ENCODE measurements at places on chromosomes 11 and 22. TPM values are rescaled to one million over a fixed set of nuclear protein-coding genes. Genes with fewer than 3 reads are reported as not detected.

Gene TIMM10
- 98.2 TPM for total RNA-seq

Gene VSIG10L2
- total RNA-seq: not detected

Gene FAM180B
- total RNA-seq: not detected

Gene OR4C11
- total RNA-seq: not detected

GRCh38 chr11:128579798-128580504 lies 7.4 kb downstream of the ETS1 start:
- peaks cover 2% of the 10 kb centered on the region for H3K27me3 ChIP-seq
- H3K4me1 ChIP-seq: peaks cover 69% of the 10 kb centered on the region
- no peaks in the 10 kb centered on the region for H3K36me3 ChIP-seq

DNA sequence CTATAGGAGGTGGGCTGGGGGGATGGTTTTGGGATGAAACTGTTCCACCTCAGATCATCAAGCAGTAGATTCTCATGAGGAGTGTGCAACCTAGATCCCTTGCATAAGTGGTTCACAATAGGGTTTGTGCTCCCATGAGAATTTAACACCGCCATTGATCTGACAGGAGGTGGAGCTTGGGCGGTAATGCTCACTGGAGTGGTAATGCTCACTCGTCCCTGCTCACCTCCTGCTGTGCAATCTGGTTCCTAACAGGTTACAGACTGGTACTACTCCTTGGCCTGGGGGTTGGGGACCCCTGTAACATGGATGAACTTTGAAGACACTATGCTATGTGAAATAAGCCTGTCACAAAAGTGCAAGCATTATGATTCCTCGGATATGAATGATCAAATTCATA lies 87.0 kb upstream of the CLNS1A start:
- DNase-seq: no peak
- H3K4me3 ChIP-seq: no peak overlapping the region
- H3K27ac ChIP-seq: no peak overlapping the region
- peaks cover 24% of the 10 kb centered on the region for H3K36me3 ChIP-seq
- peaks cover 7% of the 10 kb centered on the region for H3K4me1 ChIP-seq

DNA sequence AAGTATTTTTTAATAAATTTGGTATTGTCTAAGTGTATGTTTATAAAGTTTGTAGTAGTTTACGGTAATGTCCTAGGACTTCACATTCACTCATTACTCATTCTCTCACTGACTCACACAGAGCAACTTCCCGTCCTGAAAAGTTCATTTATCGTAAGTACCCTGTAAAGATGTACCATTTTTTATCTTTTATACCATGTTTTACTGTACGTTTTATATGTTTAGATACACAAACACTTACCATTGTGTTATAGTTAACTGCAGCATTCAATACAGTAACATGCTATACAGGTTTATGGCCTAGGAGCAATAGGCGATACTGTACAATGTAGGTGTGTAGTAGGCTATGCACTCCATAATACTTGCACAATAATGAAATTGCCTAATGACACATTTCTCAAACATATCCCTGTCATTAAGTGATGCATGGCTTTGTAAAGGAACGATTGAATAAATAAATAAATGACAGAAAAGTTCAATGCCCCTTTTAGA lies 12.5 kb upstream of the CARD18 start:
- DNase-seq: no peak
- H3K27me3 ChIP-seq: no peaks in the 10 kb centered on the region
- no peaks in the 10 kb centered on the region for H3K4me1 ChIP-seq
- H3K27ac ChIP-seq: no peak overlapping the region
- H3K4me3 ChIP-seq: no peak overlapping the region

DNA sequence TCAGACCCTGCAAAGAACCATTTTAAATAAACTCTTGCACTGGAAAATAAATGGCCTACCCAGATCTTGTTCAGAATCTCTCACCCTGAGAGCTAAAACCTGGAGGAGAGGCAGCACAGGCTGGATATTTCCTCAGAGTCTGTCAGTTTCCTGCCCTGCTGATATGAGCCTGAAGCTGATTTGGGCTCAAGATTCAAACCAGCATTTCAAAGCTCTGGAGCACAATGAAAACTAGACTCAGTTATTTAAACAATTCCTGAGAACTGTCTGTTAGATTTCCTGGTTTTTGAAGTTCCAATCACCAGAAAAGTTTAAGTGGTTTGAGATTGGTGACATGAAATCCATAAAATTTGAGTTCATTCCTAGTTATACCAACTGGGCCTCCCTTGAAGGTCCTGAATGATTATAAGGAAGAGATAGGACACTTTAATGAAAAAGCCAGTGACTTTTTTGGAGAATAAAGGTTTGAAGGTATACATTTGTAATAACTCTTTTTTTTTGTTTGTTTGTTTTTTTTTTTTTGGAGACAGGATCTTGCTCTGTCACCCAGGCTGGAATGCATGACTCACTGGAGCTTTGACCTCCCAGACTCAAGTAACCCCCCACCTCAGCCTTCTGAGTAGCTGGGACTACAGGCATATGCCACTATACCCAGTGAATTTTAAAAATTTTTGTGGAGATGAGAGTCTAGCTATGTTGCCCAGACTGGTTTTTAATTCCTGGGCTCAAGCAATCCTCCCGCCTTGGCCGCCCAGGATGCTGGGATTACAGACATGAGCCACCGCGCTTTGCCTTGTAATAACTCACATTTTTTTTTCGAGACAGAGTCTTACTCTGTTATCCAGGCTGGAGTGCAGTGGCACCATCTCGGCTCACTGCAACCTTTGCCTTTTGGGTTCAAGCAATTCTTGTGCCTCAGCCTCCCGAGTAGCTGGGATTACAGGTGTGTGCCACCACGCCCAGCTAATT lies 8.0 kb upstream of the ESAM start:
- H3K27me3 ChIP-seq: no peaks in the 10 kb centered on the region
- no peak overlapping the region for H3K4me3 ChIP-seq
- no peaks in the 10 kb centered on the region for H3K4me1 ChIP-seq
- no peak for DNase-seq
- H3K27ac ChIP-seq: no peak overlapping the region
- H3K36me3 ChIP-seq: peaks cover 16% of the 10 kb centered on the region

GRCh38 chr11:78954261-78954660 lies 379.6 kb upstream of the NARS2 start:
- no peak for DNase-seq
- no peak overlapping the region for H3K27ac ChIP-seq
- H3K36me3 ChIP-seq: no peaks in the 10 kb centered on the region
- peaks cover 11% of the 10 kb centered on the region for H3K27me3 ChIP-seq
- no peak overlapping the region for H3K4me3 ChIP-seq

DNA sequence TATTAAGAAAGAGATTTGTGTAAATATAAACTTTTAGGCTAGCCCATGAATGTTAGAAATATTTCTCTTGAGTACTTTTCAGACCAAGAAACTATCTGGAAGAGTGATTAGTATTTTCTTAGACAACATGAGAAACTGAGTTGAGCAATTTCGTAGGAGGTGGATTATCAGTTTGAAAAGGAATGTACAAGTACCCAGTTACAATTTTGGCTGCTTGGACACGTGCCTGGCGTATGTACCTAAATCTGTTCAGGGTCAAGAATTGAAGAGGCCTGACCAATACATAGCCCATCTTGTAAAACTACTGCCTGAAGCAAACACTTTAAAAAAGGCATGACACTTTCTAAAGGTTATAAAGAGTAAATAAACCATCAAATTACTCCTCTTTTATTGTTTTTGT lies 71.1 kb downstream of the CCDC73 start:
- H3K4me1 ChIP-seq: no peaks in the 10 kb centered on the region
- H3K36me3 ChIP-seq: no peaks in the 10 kb centered on the region
- no peak overlapping the region for H3K4me3 ChIP-seq
- H3K27me3 ChIP-seq: peaks cover 11% of the 10 kb centered on the region
- no peak overlapping the region for H3K27ac ChIP-seq

- H3K27me3 ChIP-seq: no peaks in the 10 kb centered on the region
- H3K4me3 ChIP-seq: no peak overlapping the region
- no peak for DNase-seq
- peaks cover 22% of the 10 kb centered on the region for H3K4me1 ChIP-seq
These were observed 2.8 kb upstream of the GRAMD4 start for GRCh38 chr22:46617207-46617985.

DNA sequence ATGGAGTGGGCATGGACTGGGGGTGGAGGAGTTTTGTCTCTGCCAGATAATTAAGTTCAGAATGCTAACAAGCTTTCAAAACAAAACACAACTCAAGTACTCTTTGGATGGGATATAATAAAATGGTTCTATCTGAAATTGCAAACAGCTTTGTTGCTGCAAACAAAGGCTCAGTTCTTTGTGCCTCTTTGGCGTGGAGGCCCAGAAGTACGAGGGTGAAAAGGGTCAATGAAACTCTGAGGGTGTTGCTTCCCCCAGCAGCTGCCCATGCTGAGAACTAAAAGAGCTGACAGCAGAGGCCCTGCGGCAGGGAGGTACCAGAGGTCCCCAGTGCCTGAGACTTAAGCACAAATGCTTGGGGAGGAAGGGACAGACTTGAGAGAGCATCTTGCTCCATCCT lies 26.5 kb upstream of the IGSF22 start:
- DNase-seq: no peak
- no peak overlapping the region for H3K27ac ChIP-seq
- H3K36me3 ChIP-seq: no peaks in the 10 kb centered on the region
- peaks cover 34% of the 10 kb centered on the region for H3K27me3 ChIP-seq

- no peak overlapping the region for H3K27ac ChIP-seq
- no peaks in the 10 kb centered on the region for H3K27me3 ChIP-seq
- H3K36me3 ChIP-seq: no peaks in the 10 kb centered on the region
- no peak for DNase-seq
These were observed 46.2 kb downstream of the FLRT1 start for GRCh38 chr11:64081745-64082442.

GRCh38 chr11:120314861-120315260 lies 10.2 kb upstream of the TLCD5 start:
- H3K4me3 ChIP-seq: no peak overlapping the region
- no peak overlapping the region for H3K27ac ChIP-seq
- H3K4me1 ChIP-seq: no peaks in the 10 kb centered on the region

DNA sequence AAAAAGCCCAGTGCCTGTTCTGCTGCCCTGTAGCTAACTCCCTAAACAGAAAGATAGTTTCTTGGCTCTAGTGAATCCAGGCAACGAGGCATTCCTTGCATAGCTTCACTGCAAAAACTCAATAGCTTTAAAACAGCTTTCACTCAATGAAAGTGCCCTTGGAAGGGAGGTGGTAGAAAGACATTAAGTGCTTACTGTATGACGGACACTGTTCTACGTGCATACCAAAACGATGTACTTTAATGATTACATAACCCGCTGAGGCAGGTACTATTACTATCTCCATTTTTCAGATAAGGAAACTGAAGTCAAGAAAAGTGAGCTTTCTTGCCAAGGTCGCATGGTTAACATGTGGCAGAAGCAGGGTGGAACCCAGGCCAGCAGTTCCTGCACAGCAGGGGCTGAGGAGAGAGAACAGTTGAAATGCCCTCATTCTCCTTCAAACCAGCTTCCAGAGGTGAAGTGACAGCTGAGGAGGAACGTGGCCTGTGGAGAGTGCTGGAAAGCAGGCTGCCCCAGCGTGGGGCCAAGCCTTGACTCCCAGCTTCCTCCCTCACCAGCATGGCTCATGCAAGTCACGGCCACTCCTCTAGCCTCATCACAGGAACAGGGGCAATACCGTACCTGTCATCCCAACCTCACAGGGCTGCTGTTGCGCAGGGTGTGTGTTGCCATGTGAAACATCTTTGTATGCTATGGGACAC lies 227.5 kb upstream of the NARS2 start:
- DNase-seq: no peak
- peaks cover 6% of the 10 kb centered on the region for H3K27me3 ChIP-seq
- H3K36me3 ChIP-seq: no peaks in the 10 kb centered on the region
- H3K27ac ChIP-seq: no peak overlapping the region
- H3K4me3 ChIP-seq: no peak overlapping the region

- peaks cover 29% of the 10 kb centered on the region for H3K27me3 ChIP-seq
- no peak overlapping the region for H3K27ac ChIP-seq
- no peak for DNase-seq
- no peak overlapping the region for H3K4me3 ChIP-seq
- H3K36me3 ChIP-seq: peaks cover 1% of the 10 kb centered on the region
- H3K4me1 ChIP-seq: no peaks in the 10 kb centered on the region
These were observed 49.4 kb downstream of the ARHGEF12 start for GRCh38 chr11:120385655-120386054.

DNA sequence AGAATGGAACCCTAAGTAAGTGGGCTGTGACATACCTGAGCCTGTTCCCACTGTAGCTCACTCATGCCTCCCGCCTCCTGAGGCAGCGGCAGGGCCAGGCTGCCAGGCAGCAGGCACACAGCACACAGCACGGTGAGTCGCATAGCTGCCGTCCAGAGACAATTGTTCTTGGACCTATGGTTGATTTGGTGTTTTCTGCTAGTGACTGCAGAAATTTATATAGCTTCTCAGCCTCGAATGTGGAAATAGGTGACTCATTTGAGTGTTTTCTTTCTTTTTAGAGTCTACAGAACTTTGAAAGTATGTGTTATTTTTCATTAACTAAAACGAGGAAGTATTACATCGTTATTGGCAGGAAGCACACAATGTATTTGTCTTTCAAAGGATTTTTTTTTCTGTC lies at the start of gene MMP7:
TSS of gene MMP7 (minus strand) at position 190 of the 400 bp plus-strand sequence. CDS start at position 143, 47 bp downstream.
- no peak within 1 kb of the TSS for H3K4me3 ChIP-seq
- peaks cover 5% of the 10 kb centered on the region for H3K4me1 ChIP-seq
- no peaks in the 10 kb centered on the region for H3K36me3 ChIP-seq
- no peak within 1 kb of the TSS for H3K27ac ChIP-seq
- no peak for DNase-seq

GRCh38 chr11:1568441-1568911 lies 3.6 kb downstream of the DUSP8 start:
- no peak overlapping the region for H3K27ac ChIP-seq
- H3K4me1 ChIP-seq: no peaks in the 10 kb centered on the region
- H3K4me3 ChIP-seq: no peak overlapping the region

DNA sequence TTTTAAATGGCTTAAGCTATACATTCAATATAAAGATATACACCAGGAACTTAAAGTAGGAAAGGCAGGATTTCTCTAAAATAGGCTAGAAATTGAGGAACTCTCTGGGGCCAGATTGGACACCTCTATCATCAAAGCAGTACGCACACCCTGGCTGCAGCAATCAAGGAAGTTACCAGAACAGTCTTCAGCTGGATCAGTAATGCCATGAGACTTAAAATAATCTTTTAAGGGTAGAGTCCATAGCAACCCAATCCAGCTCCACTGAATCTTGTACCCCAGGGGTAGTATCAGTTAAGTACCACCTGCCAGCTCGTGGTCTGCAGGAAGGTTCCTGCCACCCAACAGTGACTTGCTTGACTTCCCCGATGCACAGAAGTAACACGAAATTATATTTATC lies 3.0 kb downstream of the RDX start:
- H3K27me3 ChIP-seq: no peaks in the 10 kb centered on the region
- peaks cover 14% of the 10 kb centered on the region for H3K36me3 ChIP-seq
- no peak for DNase-seq
- peaks cover 63% of the 10 kb centered on the region for H3K4me1 ChIP-seq

GRCh38 chr11:73498343-73498742 lies 99.6 kb downstream of the FAM168A start:
- H3K27me3 ChIP-seq: no peaks in the 10 kb centered on the region
- H3K4me1 ChIP-seq: no peaks in the 10 kb centered on the region
- H3K36me3 ChIP-seq: no peaks in the 10 kb centered on the region
- H3K4me3 ChIP-seq: no peak overlapping the region
- DNase-seq: no peak
- H3K27ac ChIP-seq: no peak overlapping the region

All from activated T-helper 1 cell treated with anti-CD3 and anti-CD28 coated beads, Interleukin-12 subunit alpha, Interleukin-12 subunit beta, Interleukin-2, Interleukin-4 antibody, amounts not matched to agents 30 ng/mL and 10 ng/mL and 1 ng/mL, durations not matched to agents 14 hours and 24 hours and 36 hours (primary cell).